ENCODE measurements at places on chromosomes 6 and 20.
A peak's percentile ranks its signal among the peaks of the same experiment; 100 is the strongest.

- no peak for DNase-seq
Observed at GRCh38 chr6:2756241-2756640, 5.5 kb upstream of the MYLK4 start.

DNA sequence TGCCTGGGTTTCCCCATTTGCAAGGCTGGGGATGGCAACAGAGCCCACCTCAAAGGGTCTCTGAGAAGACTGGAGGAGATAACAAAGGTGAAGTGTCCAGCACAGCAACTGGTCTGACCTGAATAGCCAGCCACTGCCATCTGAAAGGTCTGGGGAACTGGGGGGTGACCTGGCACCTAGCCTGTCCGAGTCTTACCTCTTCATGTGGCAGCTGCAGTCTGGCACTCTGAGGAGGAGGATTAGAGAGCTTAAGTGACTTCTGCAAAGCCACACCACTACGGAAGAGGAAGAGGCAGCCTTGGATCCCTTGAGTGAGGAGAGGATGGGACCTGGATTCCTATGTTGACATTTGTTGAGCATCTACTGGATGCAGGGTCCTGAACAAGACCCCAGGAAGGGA is 22.2 kb downstream of the C20orf203 start:
- DNase-seq = no peak

- DNase-seq = no peak
Observed at GRCh38 chr6:166157930-166158617, 9.6 kb downstream of the TBXT start.

DNA sequence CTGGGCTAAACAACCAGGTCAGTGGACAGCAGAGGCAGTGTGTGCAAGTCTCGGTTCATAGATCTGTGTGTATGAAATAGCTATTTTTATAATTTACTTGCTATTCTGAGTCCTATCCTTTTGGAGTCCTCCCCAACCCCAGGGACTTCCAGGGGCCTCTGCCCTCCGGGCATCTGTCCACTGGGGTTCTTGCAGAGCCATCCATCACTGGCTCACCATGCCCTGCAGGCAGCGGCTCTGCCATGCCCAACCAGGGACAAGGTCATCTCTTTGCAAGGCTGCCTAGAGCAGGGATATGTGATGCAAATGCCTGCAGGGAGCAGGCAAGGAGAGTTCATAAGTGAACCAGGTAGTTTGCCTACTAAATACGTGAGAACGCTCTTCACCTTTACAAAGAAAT is 10.5 kb upstream of the BEND3 start:
- no peak for DNase-seq

DNA sequence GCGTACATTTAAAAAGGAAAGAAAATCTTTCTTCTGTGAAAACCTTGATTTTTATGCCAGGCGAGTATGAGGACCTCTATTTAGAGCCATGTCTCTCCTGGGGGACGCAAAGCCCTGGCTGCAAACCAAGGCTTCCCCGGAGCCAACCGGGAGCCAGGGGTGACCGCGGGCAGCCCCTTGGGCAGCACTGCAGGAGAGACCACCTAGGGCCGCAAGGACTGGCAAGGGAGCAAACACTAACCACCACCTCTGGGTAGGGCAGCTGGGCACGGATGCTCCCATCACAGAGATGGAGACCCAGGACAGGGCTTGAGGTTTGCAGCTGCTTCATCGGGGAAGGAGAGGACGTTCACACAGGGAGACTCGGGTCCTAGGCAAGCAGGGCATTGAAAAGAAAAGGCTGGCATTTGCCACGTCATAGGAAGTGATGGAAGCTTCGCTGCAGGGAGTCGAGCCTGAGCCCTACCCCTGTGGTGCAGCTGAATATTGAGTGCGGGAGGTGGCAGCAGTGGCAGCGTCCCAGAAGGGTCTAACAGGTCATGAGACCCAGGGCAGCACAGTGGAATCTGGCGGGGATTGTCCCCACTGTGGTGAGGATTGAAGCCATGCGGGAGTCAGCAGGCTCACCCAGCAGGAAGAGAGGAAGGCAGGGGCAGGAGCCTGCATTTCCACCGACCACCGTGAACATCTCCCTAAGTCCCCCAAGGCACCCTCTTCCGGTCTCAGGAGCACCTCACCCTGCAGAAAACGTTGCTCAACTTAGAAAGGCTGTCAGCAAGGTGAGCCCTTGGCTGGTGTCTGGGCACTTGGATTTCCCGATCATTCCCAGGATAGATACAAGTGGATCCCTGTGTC is 156.2 kb upstream of the CST7 start:
- DNase-seq = no peak

GRCh38 chr6:34810936-34811632 is 19.2 kb downstream of the BLTP3A start:
- DNase-seq = no peak

GRCh38 chr6:36227379-36228228 is 31.1 kb downstream of the BRPF3 start:
- peak; percentile 36 for DNase-seq

DNA sequence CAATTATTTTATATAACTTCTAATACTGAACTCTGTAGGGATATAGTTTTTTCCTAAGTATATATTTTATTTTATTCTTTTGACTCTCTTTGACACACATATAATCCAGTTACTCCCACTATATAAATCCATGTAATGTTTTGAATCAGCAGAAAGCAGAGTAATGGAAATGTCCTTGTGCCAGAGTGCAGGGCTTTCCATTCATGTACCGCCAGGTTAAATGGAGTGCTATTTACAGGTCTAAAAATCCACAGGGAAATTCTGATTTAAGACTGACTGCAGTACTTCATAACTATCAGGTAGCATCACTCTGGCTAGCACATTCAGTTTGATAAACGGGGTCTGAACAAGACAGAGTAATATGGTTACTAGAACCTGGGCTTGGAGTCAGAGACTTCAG is 626.8 kb downstream of the COL12A1 start:
- DNase-seq = no peak

DNA sequence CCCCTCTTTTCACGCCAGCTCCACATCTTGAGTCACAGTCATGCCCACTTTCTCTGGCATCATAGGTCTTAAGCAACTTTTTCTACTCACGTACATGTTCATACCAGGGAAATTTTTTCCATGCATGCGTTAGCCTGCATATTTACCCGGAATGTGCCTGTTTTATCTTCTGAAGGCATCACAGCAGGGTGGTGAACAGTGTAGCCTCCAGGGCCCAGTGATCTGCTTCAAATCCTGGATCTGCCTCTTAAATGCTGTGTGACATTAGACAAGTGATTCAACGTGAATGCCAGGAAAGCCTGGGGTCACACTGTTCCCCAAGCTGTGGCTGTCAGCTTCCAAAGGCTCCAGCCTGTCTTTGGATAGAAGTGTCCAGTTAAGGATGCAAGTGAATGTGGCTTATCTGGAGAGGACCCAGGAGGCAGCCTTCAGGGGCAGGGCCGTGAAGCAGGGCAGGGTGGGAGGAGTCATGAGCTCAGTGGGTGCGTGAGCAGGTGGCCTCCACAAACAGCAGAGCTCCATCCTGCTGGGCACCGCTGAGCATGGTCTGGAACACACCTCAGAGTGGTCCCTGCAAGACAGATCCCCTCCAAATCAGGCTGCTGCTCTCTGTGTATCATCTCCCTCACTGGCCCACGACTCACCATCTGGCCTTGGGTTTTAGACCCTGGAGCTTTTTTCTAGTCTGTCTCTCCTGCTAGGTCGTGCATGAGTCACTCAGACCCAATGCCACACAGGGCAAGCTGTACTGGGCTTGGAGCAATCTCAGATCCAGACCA is 30.4 kb upstream of the CD93 start:
- DNase-seq = no peak

GRCh38 chr6:106197441-106197840 is 111.3 kb downstream of the PRDM1 start:
- DNase-seq = no peak

GRCh38 chr20:12054556-12054955 is 136.9 kb downstream of the BTBD3 start:
- DNase-seq = no peak

DNA sequence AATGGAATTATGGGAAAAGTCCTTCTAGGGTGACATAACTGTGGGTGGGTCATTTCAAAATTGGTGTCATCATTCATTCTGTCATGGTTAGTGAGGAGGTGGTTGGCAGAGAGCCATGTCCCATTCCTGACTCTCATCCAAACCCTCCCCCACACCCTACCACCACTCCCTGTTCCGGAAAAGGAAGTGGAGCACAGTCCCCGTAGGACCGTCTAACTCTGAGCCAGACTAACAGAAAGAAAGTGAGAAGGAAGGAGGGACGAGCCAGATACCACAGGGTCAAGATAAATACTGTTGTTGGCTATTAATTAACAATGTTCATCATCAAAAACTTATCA is 4.8 kb downstream of the TRIM10 start:
- no peak for DNase-seq

- DNase-seq = no peak
Observed at GRCh38 chr20:44326391-44327159, 10.3 kb upstream of the R3HDML start.

GRCh38 chr6:55496201-55496600 is 82.8 kb downstream of the HMGCLL1 start:
- DNase-seq = no peak

GRCh38 chr6:26249707-26249956 is 115.4 kb upstream of the BTN3A2 start:
- no peak for DNase-seq

DNA sequence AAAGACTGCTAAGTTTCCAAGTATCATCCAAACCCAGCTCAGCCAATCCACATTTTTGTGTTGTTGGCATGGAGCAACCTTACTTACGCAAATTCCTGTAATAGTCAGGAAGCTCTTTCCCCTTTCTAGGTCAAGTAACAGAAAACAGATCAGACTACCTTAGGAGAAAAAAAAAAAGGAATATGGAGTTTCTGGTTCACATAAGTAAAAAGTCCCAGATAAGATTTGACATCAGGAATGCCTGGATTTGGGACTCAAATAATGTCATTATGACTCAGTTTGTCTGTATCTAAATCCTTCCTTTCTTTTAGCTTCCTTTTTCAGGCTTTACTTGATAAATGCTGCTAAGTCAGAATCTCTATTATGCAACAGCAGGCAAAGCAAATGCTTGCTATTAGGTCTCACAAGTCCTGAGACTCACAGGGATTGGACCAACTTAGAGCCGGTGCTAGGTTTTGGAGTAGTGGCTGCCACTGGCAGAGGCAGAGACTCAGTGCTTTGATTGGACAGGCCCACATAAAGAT is 44.5 kb downstream of the NCOA7 start:
- DNase-seq = no peak

GRCh38 chr20:31669876-31670275 is 32.2 kb downstream of the COX4I2 start:
- no peak for DNase-seq

DNA sequence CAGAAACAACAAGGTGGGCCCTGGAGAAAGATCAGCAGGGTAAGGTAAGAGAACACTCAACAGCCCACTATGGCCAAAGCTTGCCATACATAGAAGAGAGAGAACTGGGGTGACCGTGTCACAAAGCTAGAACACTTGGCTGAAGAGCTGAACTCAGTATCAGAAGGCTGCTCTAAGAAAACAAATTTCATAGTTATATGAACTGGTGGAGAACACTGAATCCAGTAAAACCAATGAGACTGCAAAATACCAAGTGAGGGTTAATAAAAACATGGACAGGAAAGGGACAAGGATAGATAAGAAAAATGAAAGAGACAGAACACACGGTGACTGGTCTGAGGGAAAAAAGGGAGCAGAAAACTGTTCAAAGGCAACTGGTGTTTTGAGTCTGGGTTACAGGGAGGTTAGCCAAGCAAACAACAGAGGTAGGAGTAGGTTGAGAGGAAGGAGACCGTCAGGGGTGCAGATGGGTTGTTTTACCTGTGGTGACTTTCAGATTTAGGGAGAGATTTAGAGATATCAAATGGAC is 56.5 kb downstream of the GMDS start:
- no peak for DNase-seq

DNA sequence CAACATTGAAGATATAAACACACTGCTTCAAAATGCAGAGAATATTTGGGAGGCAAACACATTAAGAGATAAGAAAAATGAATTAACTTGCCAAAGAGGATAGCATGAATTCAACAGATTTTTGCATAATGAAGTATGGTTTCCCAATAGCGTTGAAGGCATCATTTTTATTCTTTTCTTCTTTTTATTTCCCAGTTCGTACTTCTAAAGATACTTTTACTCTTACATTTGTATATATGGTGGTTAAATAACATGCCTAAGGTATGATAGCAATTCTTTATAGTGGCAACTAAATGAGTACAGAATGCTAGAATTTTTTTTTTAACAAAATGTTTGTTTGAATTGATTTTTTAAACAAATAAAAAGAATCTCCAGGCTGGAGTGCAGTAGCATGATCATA is 473.4 kb upstream of the MARCKS start:
- no peak for DNase-seq

DNA sequence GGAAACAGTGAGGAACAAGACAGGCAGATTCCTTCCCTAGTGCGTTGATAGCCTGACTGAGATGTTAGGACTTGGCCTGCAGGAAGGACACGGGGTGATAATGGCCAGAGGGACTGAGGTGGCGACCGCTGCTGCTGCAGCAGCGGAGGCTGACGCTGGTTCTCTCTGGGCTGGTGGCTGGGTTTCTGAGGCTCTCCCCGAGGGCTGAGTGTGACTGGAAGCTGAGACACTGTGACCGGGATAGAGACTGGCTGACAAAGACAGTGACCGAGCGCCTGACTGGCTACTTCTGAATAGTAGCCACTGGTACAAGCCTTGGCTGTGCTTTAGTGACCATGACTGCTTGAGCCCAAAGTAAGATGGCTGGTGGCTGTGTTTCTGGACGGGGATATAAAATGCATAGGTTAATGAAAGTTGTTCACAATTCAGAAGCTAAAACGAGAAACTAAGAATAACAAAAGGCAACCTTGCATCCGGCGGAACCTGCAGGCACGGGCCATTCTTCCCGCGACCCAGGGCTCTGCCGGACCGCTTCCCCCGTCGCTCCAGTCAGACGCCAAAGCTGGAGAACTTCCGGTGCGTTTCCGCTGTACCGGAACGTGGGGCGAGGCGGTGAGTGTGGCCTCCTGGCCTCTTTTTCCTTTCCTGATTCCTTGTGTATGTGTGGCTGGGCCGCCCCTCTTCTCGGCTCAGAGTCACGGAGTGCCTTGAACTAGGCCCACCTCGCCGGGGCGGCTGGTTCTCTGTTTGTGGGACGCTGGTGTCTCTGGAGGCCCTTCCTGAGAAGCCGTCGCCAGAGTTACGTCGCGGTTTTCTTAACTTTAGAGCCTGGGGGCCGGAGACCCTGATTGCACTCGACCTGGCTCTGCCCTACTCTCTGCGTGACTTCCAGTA is at the start of gene AAR2:
AAR2 (plus strand) TSS at position 587 of the 894 bp plus-strand sequence. CDS start 3,391 bp downstream, outside the sequence.
- peak; percentile 43 for DNase-seq

- DNase-seq = no peak
Observed at GRCh38 chr6:140500849-140501248, 1126.4 kb upstream of the CITED2 start.

GRCh38 chr6:43729537-43729936 is 40.5 kb upstream of the VEGFA start:
- DNase-seq = no peak

Data from NCI-H187 (cell line).